Stimulated activated CD4-positive, alpha-beta T cell treated with anti-CD3 and anti-CD28 coated beads, Interleukin-1b, Interleukin-23, amount 100 ng/mL, for 48 hours (primary cell): ENCODE measurements at places on chromosomes 12 and 14.

DNA sequence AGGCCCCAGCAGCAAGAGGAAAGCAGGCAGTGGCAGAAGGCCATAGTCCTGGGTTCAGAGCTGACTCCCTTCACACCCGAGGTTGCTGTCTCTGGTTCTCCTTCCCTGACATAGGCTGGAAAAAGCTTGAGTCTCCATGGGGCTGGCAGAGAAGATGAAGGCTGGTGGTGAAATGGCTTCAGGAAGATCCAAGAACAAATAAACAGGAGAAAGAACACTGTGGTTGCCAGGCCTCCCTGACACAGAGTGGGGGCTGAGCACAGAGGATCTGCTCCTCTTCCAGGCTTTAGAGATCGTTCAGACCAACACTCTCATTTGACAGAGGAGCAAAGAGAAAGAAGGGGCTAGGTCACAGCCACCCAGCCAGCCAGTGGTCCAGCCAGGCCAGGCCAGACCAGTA is 14.3 kb downstream of the HDAC7 start:
- no peak for DNase-seq

GRCh38 chr12:24133384-24133783 is 183.9 kb upstream of the SOX5 start:
- DNase-seq, result no peak

- no peak for DNase-seq
Measured at GRCh38 chr12:46087916-46088439, 97.6 kb upstream of the SCAF11 start.

DNA sequence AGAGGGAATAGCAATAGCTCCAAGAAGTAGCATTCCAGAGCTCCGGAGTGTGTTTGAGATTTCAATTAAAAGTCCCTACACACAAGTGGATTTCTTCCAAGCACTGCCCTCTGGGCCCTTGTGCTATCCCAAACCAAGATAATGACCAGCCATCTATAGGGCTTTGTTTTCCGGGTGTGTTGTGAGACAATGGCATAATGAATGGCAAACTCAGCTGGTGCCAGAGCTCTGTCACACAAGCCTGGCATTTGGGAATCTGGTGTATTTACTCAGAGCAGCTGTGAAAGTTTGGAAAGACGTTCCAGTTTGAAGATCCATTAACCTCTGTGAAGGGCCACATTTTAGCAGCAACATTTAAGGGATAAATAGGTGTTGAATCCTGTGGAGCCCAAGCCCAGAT is 61.2 kb upstream of the TMTC2 start:
- DNase-seq, result no peak

- DNase-seq, result peak; percentile 54
Measured at GRCh38 chr12:109777544-109777943, 55.7 kb downstream of the TRPV4 start.

- no peak for DNase-seq
Measured at GRCh38 chr14:94124582-94125377, 4.6 kb downstream of the IFI27L2 start.

DNA sequence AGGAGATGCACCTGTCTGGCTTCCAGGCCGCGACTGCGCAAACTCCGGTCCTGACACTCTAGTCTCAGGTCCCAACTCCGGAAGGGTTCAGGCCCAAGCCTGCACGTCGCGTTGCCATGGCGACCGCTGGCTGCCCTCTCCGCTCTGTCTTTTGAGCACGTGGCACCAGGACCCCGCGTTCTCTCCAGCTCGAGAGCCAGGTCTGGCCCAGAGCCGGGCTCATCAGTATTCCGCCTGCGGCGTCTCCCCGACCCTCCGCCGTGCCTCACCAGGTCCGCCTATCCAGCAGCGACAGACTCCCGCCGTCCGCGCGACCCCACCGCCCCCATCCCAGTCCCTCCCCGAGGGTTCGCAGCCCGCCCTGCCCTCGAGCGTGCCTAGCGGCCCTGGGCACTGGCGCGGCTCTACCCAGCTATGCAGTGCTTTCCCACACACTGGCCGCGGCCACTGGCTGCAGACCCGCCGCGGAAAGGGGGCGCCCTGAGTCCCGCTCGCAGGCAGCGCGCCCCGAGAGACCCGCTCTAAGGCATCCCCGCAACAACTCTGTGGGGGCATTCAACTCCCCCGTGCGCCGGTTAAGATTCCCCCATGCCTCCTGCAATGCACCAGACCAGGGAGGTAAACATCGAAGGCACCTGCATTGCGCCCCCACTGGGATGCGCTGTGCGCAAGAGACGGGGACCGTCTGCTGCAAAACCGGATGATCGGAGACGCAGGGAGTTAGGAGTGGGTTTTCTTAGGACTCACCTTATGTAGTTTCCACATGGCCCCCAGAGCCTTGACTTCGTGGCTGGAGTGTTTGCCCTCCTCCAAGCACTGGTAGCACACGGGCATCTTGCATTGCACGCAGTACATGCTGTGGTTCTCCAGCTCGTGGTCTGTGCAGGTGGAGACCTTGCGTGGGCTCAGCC is 1.3 kb downstream of the TRIM9 start:
- DNase-seq, result peak; percentile 61

- no peak for DNase-seq
Measured at GRCh38 chr14:81550001-81550637, 16.5 kb upstream of the SEL1L start.

GRCh38 chr12:66555113-66555512 is 123.8 kb downstream of the GRIP1 start:
- no peak for DNase-seq

DNA sequence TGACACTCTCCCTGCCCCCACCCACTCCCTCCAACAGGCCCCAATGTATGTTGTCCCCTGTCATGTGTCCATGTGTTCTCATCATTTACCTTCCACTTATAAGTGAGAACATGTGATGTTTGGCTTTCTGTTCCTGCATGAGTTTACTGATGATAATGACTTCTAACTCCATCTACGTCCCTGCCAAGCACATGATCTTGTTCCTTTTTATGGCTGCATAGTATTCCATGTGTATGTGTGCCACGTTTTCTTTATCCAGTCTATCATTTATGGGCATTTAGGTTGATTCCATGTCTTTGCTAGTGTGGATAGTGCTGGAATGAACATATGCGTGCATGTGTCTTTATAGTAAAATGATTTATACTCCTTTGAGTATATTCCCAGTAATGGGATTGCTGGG is 100.0 kb upstream of the LHX5 start:
- no peak for DNase-seq

- DNase-seq, result no peak
Measured at GRCh38 chr14:34161351-34162082, 210.6 kb upstream of the EGLN3 start.

DNA sequence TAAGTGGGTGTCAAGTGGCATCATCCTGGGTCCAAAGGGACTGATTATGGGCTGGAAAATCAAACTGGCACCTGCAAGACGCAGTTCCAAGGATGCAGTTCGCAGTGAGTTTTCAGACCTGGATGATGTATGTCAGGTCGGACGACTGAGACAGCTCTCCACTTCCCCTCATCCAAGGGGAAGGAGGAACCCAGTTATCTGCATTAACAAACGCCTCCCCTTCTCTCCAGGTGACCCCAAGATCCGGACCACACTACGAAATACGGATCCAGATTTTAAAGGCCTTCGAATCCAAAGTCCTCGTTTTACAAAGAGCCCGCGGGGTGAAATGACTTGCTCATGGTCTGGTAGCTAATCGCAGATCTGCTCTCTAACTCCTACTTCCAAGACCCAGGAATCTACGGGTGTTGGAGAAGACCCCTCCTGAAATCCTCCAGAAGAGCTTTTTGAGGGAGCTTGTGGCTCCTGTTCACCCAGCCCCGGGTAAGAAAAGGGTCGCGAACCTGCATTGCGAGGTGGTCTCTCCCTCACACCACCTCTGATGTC is 460 bp upstream of the SYNE2 start:
- DNase-seq, result no peak

DNA sequence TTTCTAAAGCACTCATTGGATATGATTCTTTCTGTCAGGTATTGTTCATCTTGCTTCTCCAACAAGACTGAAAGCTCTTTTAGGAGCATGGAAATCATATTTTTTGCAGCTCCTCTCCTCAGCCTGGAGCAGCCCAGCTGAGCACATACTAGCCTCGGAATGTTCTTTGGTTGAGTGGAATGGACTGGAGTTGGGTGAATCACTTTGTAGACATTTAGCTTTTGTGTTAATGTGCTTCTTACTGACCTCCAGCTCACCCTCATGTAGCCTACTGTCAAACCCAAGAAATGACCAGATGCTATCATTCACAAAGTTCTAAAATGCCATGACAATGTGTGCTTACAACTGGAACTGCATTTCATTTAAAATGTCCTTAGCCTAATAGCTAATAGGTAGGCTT is 161.1 kb downstream of the NUAK1 start:
- DNase-seq, result no peak

GRCh38 chr14:56422703-56423213 is 156.8 kb upstream of the TMEM260 start:
- DNase-seq, result no peak
